Endothelial cell of umbilical vein (primary cell): ENCODE measurements at places on chromosomes 13 and 19. TPM values are rescaled to one million over a fixed set of nuclear protein-coding genes. Genes with fewer than 3 reads are reported as not detected.

SEMA6B gene
- 166 and 176 TPM in 2 replicates for total RNA-seq

TMEM38A gene
- 1.6 and 2.2 TPM in 2 replicates for total RNA-seq

SPIB gene
- total RNA-seq: not detected in 2 replicates

DNA sequence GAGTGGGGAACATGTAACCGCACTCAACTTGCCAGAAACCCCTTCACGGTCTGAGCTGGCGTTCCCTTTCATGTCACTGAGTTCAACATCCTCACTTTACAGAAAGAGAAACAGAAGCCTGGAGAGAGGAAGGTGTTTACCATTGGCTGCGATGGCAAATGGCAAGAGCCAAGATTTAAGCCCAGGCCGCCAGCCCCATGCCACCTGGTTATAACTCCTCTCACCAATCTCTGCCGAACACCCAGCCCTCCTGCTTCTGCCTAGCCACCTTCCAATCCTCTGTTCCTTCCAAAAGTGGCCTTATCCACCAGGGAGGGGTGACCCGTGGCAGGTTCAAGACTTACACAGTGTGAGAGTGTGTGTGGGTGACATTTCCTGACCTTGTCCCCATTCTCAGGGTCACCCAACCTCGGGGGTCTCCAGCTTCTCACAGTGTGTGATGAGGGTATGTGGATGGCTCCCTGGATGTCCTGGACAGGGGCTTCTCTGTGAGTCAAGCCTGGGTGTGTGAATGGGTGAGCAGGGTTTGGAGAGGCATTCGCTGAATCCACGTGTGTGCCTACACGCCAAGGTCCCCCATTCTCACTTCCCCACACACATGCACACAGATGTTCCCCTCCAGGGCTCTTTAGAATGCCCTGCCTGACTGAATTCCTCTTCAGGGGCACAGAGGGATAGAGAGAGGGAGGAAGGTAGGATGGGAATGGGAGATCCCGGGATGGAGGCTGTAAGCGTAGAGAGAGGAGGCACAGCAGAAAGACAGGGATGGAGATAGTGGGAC, 1.2 kb downstream of the CADM4 start:
- DNase-seq: no peak

GRCh38 chr13:45508776-45509175, 44.0 kb downstream of the COG3 start:
- no peak for DNase-seq

DNA sequence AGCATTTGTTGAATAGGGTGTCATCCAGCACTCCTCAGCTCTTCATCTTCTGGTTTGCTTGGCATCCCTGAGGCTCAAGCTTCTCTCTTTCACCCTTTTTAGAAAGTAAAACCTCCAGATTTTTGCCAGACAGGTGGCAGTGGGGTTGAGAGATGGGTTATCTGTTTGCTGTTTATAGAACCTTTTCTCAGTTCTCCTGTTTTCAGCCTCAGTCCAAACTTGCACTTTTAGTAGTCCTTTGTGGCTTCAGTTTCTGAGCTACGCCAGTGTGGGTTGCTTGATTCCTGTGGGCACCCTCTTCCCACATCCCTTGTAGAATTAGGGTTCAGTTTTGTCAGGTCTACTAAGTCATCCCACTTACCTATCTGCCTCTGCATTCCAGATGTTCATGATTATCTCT, 147.9 kb downstream of the PAN3 start:
- no peak for DNase-seq

DNA sequence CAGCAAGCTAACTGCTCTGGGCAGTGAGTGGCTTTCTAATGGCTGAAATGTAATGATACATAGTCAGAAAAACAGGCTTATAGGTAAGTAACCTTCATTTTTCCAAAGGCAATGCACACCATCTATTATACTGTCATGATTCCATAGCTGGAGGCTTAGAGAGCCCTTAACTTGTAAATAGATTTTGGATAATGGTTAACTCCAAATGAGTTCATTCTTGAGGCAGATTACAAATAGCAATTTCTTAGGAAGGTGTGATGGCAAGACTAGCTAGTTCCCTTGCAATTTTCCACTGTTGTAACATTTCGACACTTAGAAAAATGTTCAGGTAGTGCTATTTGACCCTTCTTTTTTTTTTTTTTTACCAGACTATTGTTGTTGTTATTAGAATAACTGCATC, 789.8 kb upstream of the PCDH9 start:
- no peak for DNase-seq

DNA sequence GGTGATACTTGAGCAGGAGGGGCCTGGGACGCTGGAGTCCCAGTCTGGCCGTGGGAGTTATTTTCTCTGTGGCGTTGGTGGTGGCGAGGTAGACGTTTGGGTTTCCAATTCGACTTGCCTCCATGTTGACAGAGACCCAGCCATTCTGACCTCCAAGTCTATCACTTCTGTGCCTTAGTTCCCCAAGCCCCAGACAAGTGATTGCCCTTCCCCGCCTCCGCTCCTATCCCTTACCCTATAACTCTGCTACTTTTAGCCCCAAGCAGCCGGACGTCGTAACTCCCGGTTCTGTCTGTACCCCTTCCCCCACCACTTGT, 549 bp downstream of the TIMM50 start:
- no peak for DNase-seq

DNA sequence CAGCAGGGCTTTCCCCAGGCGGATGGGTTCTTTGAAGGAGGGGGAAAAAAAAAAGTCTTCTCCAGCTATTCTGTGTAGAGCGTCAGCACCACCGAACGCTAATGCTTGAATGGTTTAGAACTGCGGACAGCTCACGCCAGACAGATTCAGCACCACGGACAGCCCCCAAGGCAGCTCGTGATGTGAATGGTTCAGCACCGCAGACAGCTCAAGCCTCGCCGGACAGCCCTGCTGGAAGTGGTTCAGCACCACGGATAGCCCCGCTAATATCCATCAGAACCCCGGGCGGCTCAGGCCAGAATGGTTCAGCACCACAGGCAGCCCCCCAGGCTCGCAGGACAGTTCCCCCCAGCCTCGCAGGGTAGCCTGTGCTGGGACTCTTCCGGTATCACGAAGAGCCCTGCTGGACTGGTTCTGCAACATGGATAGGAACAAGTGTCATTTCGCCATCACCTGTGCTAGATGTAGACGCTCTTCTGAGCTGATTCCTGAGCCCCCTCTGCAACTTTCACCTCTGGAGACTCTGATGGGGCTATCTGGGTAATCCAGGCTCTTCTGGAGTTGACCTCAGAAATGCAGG, 4.9 kb upstream of the SMIM17 start:
- DNase-seq: peak; percentile 53

CEACAM4 gene
- total RNA-seq: not detected in 2 replicates

- no peak for DNase-seq
Measured at GRCh38 chr19:339262-339887, 5.2 kb downstream of the MIER2 start.

GRCh38 chr13:105778196-105778595, 757.3 kb downstream of the EFNB2 start:
- DNase-seq: no peak

- DNase-seq: no peak
Measured at GRCh38 chr13:33512880-33513554, 227.5 kb upstream of the STARD13 start.

- DNase-seq: no peak
Measured at GRCh38 chr13:59890054-59890453, 273.7 kb downstream of the DIAPH3 start.

ADGRE1 gene
- not detected in 2 replicates for total RNA-seq

PTBP1 gene
- total RNA-seq: 607 and 623 TPM in 2 replicates

SIGLEC8 gene
- total RNA-seq: not detected in 2 replicates

- no peak for DNase-seq
Measured at GRCh38 chr19:46494146-46494940, 1.3 kb downstream of the PNMA8B start.

GRCh38 chr19:28309070-28309469, 903.9 kb downstream of the UQCRFS1 start:
- no peak for DNase-seq

DNA sequence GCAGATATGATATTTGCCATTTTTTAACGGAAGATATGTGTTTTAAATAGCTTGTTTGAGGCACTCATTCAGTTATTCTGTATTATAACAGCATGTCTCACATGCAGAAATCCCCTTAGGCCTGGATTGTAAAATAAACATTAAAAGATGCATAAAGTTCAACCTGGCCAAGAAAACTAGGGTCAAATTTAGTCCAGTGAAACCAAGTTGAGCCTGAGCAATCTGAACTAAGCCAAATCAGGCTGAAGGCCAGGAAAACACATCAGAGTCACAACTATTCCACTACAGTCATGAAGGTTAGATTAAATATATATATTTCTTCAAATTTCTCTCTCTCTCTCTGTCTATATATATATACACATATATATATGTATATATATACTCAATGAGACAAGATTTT, 504.8 kb downstream of the SLITRK1 start:
- no peak for DNase-seq

DNA sequence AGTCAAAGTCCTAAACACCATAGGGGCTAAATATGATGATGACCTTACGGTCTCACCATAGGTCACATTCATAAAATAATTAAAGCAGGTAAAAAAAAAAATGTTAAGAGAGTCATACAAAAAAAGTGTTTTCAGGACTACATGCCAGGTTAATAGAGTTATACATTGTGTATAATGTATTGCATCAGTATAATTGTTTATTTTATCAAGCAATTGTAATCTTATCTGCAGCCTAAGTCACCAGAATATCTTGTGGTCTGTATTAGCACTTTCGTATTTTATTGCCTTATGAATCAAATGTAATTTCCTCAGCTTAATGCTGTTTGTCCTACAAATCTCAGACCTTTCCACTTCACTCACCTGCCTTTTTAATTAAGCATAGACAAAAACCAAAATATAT, 972.9 kb upstream of the PCDH20 start:
- DNase-seq: no peak

- no peak for DNase-seq
Measured at GRCh38 chr19:30004403-30004802, 62.4 kb downstream of the URI1 start.

ZNF99 gene
- total RNA-seq: not detected in 2 replicates

- DNase-seq: no peak
Measured at GRCh38 chr19:8046569-8047165, 5.9 kb upstream of the CCL25 start.

- no peak for DNase-seq
Measured at GRCh38 chr13:99425485-99426341, 75.6 kb upstream of the TM9SF2 start.

C1QTNF9B gene
- total RNA-seq: not detected in 2 replicates

KLK1 gene
- total RNA-seq: not detected in 2 replicates

DNA sequence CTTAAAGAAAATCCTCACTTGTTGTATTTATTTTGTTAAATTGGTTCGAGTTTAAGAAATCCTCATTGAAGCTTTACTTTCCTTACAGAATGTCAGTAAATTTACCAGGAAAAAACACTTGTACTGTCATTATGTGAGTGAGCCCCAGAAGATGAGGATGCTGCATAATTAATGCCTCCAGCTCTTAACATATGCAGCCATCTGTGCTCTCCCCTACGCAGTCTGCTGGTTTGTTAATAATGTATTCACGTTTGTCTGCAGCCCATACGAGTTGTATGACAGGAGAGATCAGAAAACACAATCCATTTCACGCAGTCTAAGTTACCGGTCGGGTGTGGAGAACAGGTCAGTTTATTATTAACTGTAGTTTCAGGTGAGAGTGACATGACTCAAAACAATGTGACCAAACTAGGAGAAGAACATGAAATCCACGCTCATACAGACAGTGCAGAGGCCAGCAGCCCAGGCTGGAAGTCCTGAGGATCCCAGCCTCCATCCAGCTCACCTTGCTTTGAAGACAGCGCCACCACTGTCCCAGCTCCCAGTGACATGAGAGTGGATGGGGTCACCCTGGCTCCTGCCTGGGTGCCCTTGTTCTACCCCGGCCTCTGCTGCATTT, 19.8 kb upstream of the ATP11A start:
- DNase-seq: no peak

DNA sequence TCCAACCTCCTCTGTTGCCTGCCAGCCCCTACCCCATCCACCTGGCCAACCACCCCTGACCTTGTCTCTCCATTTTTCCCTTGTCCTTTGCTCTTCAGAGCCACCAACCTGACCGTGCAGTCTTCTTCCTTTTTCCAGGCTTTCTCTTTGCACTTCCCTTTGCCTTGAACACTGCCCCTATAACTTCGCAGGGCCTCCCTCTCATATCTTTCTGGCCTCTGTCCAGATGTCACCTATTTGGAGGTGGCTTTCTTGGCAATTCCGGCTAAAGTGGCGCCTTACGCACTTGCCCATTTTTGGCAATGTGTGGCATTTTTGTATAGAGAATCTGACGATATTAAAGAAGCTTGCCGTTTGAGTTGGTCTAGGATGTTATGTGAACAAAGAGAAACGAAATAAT, 844 bp downstream of the ZNF543 start:
- no peak for DNase-seq

ZNF112 gene
- 4.6 and 7.5 TPM in 2 replicates for total RNA-seq

UPK1A gene
- not detected in 2 replicates for total RNA-seq

DNA sequence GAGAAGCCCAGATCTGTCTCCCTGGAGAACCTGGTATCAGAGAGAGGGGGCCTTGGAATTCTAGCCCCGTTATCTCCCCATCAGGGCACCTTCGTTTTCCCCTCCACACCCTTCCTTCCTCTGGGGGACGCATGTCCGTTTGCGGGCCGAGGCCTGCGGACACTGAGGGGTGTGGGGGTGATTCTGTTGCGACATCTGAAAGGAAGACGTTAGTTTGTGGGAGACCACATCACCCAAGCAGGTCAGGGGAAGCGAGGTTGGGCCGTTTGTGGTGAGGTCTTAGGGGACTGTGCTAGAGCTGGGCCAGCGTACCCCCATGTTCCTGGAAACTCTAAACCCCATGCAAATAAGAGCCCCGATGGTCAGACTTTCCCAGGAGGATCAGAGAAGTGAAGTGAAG, 3.7 kb upstream of the HSH2D start:
- DNase-seq: no peak

DNA sequence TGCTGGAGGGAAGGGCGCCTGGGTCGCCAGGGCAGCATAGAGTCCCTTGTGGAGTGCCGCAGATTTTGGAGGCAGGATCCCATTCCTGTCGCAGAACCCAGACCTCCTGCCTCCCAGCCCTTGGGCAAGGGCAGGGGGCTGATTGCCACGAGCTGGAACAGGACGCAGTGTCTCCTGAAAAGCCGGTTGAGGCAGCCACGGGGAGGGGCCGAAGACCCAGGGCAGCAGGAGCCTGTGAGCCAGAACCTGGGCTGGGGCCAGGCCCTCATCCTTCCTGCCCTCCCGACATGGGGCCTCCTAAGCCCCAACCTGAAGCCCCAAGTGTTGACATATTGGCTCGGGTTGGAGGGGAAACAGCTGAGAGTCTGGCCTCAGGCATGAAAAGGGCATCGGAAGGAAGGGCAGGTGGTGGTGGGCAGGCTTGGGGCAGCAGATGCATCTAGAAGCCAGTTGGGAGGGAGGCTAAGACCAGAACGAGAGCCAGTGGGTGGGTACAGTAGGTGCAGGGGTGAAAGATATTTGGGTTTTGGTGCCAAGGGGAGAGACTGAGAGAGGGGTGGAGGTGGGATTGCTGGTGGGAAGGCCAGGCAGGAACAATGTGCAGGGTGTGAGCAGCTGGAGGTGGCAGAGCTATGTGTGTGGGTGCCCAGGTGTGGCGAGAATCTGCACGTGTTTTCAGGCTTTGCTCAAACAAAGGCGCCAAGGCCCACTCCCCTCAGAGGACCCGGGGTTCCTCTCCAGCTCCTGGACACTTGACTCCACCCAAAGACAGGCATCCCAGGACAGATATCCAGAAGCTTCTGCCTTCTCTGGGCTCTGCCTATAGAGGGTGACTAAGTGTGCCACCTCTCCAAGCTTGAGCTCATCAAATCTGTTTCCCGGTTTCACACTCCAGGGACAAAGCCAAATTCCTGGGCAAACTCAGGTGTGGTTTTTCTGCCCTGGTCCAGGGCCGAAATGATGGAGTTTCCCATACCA, 1.4 kb upstream of the SBSN start:
- no peak for DNase-seq

- peak; percentile 76 for DNase-seq
Measured at GRCh38 chr19:35704218-35704617, at the start of gene ZBTB32. TSS of gene ZBTB32 (plus strand) at chr19:35704558. CDS start at chr19:35714627, 10,069 bp downstream.

NLRP7 gene
- not detected in 2 replicates for total RNA-seq

- no peak for DNase-seq
Measured at GRCh38 chr13:50446611-50447010, 396.9 kb downstream of the DLEU7 start.
